ENCODE measurements at places on chromosomes 7 and 10. TPM values are rescaled to one million over a fixed set of nuclear protein-coding genes. Genes with fewer than 3 reads are reported as not detected.
A peak's percentile ranks its signal among the peaks of the same experiment; 100 is the strongest.

DNA sequence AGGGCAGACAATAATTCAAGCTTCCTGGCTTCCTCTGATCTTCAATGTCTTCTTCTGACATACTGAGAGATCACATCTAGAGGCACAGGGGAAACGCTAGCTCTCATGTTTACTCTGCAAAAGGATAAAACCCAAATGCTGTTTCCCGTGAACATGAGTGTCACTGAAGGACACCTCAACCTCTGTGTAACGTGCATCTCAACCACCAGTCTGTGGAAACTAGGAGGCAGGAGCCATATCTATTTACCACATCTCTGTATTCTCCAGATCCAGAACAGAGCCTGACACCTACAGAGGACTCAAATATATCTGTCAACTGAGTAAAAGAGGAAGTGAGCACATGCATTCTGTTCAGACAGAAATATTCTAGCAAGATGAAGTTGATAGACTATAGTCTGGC, 140.3 kb upstream of the TARP start:
- no peak for DNase-seq
- no peak overlapping the region for H3K4me3 ChIP-seq
- no peaks in the 10 kb centered on the region for H3K4me1 ChIP-seq
- H3K27me3 ChIP-seq: no peaks in the 10 kb centered on the region
- no peak overlapping the region for H3K27ac ChIP-seq

GRCh38 chr10:3053155-3053554, 14.2 kb upstream of the PFKP start:
- no peaks in the 10 kb centered on the region for H3K4me1 ChIP-seq
- no peak overlapping the region for H3K27ac ChIP-seq
- no peaks in the 10 kb centered on the region for H3K27me3 ChIP-seq
- no peaks in the 10 kb centered on the region for H3K36me3 ChIP-seq
- no peak for DNase-seq

- peak; percentile 17 for DNase-seq
- H3K27me3 ChIP-seq: no peaks in the 10 kb centered on the region
- H3K4me1 ChIP-seq: peaks cover 15% of the 10 kb centered on the region
- H3K4me3 ChIP-seq: no peak overlapping the region
These were observed 84.0 kb upstream of the KLF6 start for GRCh38 chr10:3869036-3869435.

The LDB3 gene
- 164 TPM for total RNA-seq

GRCh38 chr7:45447296-45447695, 126.9 kb upstream of the ADCY1 start:
- no peaks in the 10 kb centered on the region for H3K4me1 ChIP-seq
- no peaks in the 10 kb centered on the region for H3K27me3 ChIP-seq
- no peak overlapping the region for H3K4me3 ChIP-seq
- no peaks in the 10 kb centered on the region for H3K36me3 ChIP-seq

DNA sequence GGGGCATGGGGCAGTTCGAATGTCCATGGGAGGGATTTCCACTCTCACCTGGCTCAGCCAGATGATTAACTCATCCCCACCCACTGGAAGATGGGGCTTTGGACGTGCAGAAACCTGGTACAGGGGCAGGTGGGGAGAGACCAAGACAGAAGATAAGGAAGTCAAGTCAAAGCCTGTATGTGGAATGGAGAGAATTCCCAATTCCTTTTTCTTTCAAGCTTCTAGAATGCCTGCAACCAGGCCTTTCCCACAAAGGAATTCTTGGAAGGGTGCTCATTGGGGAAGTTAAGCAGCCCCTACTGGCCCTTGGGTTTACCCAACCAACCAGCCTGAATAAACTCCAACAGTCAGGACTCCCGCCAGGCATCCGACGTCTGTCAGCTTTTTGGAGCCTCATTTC, 39.1 kb downstream of the CCM2 start:
- DNase-seq: no peak
- no peak overlapping the region for H3K27ac ChIP-seq
- peaks cover 42% of the 10 kb centered on the region for H3K36me3 ChIP-seq
- no peak overlapping the region for H3K4me3 ChIP-seq
- H3K4me1 ChIP-seq: peaks cover 2% of the 10 kb centered on the region

The LIMK1 gene
- total RNA-seq: 22.7 TPM

The DPP6 gene
- not detected for total RNA-seq

DNA sequence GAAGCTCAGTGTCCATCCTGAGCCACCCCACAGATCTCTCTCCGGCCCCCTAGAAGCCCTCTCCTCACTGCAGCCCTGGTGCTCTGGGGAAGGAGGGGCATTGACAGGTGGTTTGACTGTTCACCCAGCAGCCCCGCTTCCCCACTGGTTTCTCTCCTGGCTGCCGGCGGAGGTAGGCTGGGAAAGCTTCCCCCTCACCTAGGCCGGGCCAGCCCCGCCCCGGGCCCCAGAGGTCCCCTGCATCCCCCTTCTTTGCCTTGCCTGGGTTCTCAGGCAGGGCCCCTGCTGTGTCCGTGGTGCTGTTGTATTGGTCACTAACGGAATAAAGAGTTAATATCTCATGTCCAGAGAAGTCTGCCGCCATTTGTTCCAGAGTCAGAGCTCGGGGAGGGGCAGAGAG, 21.2 kb downstream of the CLEC2L start:
- H3K4me1 ChIP-seq: peaks cover 4% of the 10 kb centered on the region
- no peak for DNase-seq
- no peaks in the 10 kb centered on the region for H3K36me3 ChIP-seq
- H3K4me3 ChIP-seq: no peak overlapping the region

DNA sequence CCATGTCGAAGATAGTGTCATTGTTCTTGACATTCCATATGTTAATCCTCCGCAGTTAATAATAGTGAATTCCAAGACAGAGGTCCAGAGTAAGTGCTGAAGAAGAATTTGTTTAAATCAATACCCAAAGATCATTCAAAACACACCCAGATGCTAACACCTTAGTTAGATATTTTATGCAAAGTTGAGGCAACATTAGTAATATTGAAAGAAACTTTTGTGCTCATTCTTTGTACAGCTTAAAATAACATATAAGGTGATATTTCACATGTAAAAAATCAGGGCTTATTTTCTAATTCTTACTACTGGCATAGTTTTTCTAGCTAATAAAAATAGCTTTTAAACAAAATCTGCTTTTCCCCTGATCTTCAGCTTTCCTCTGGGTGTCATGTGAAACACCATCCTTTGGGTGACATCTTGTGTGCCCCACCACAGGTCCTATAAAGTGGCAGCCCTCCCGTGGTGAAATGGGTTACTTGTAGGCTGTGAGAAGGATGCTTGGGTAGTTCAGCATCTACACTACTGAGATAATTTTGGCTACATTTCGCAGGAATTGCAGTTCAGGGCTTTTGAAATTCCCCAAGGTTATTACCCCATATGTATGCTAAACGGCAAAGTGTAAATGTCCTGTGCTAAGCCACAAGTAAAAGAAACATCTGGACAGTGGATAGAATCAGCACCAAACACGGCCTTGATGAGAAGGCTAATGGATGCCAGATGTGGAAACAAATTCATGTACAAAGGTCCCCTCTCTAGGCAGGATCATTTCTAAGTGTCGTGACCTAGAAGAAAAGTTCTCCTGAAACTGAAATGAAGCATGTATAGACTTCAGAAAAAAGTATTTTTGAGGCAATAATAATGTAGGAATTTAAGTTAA, 105.4 kb downstream of the GRM3 start:
- H3K36me3 ChIP-seq: no peaks in the 10 kb centered on the region
- H3K27ac ChIP-seq: no peak overlapping the region
- H3K4me3 ChIP-seq: no peak overlapping the region

The NACAD gene
- 0.83 TPM for total RNA-seq

- no peak for DNase-seq
- no peaks in the 10 kb centered on the region for H3K4me1 ChIP-seq
- H3K27me3 ChIP-seq: no peaks in the 10 kb centered on the region
- H3K36me3 ChIP-seq: no peaks in the 10 kb centered on the region
- no peak overlapping the region for H3K4me3 ChIP-seq
These were observed 51.3 kb downstream of the MALSU1 start for GRCh38 chr7:23350466-23350865.

DNA sequence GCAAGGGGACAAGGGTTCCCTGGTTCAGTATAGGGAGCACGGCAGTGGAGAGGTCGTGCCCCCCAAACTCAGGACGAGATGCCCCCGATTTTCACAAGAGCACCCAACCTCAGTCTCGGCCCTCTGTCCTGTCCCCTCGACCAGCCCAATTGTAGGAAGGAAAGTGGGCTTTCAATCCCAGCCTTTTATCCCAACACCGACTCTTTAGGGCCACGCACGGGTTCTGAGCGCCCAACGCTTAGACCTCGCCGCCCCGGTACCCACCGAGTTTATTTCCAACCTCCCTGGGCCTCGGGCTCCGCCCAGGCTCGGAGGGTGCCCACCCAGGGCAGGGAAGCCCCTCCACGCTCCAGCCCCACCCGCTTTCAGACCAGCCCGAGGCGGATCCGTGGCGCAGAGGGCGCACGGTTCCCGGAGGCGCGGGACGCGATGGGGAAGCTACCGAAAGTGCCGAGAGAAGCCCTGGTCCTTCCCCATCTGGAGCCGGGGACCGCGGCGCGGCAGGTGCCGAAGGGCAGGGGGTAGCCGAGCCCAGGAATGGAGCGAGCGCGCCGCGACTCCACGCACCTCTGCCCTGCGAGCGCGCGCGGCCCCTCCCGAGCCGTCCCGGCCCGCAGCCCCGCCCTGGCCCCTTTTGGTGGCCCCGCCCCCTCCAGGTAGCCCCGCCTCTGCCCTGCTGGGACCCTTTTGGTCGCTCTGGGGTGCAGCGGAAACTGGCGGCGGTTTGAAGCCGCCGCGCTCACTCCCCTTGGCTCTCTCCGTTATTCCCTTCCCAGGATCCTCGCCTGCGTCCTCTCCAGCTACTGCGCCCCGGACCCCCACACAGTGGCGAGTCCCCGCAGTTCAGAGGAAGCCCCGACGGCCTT, 20.4 kb downstream of the GRID2IP start:
- no peaks in the 10 kb centered on the region for H3K36me3 ChIP-seq
- H3K27ac ChIP-seq: no peak overlapping the region
- H3K27me3 ChIP-seq: peaks cover 32% of the 10 kb centered on the region
- DNase-seq: no peak

- H3K27ac ChIP-seq: peak overlapping the region; percentile 44
- no peaks in the 10 kb centered on the region for H3K36me3 ChIP-seq
- H3K27me3 ChIP-seq: no peaks in the 10 kb centered on the region
- DNase-seq: no peak
- H3K4me1 ChIP-seq: peaks cover 10% of the 10 kb centered on the region
These were observed 6.7 kb downstream of the ATP6V1F start for GRCh38 chr7:128869138-128869943.

DNA sequence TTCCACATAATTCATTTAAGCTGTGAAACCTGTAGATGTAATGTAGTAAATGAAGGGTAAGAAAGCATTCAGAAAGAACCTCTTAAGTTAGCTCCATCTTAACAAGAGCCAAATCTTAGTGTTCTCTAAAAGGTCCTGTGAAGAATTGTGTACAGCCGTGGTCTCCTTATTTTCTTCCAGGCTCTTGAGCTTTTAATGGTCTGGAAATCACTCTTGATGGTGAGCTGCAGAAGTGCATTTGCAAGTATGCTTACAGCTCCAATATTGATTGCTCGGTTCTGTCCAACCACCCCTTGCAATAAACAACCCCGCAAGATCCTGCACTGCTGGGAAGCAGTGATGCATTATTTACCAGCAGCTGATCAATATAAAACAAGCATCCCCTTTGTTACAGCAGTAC, 690.8 kb upstream of the FZD8 start:
- H3K27me3 ChIP-seq: no peaks in the 10 kb centered on the region
- H3K4me1 ChIP-seq: no peaks in the 10 kb centered on the region
- H3K36me3 ChIP-seq: no peaks in the 10 kb centered on the region
- no peak overlapping the region for H3K4me3 ChIP-seq

- H3K27ac ChIP-seq: no peak overlapping the region
- no peaks in the 10 kb centered on the region for H3K27me3 ChIP-seq
- no peak for DNase-seq
- H3K4me1 ChIP-seq: no peaks in the 10 kb centered on the region
- H3K36me3 ChIP-seq: no peaks in the 10 kb centered on the region
These were observed 227.8 kb downstream of the GLRX3 start for GRCh38 chr10:130363899-130364445.

DNA sequence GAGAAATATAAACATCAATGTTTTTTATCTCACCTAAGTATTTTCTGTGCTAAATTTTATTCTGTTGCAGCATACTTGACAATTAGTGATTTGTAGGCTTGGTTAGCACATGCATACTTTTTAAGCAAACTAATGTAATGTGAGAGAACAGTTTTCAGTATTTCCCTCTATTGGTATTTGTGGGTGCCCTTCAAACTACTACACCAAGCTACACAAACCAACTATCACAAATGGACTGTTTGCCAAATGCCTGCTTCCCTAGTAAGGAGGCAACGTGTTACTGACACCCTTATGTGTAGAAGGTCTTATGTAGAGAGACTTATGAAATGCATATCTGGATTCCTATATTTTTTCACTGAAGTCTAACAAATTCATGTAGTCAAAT, 98.4 kb upstream of the FZD1 start:
- no peaks in the 10 kb centered on the region for H3K36me3 ChIP-seq
- no peaks in the 10 kb centered on the region for H3K4me1 ChIP-seq
- H3K27ac ChIP-seq: no peak overlapping the region

The MACC1 gene
- not detected for total RNA-seq

The SPAG6 gene
- not detected for total RNA-seq

GRCh38 chr10:16847644-16848043, 30.4 kb upstream of the RSU1 start:
- H3K27me3 ChIP-seq: no peaks in the 10 kb centered on the region
- no peaks in the 10 kb centered on the region for H3K4me1 ChIP-seq
- DNase-seq: no peak
- H3K4me3 ChIP-seq: no peak overlapping the region
- no peaks in the 10 kb centered on the region for H3K36me3 ChIP-seq

- no peaks in the 10 kb centered on the region for H3K27me3 ChIP-seq
- no peaks in the 10 kb centered on the region for H3K36me3 ChIP-seq
- no peak for DNase-seq
- H3K27ac ChIP-seq: no peak overlapping the region
- H3K4me1 ChIP-seq: peaks cover 12% of the 10 kb centered on the region
These were observed 107.2 kb upstream of the TCF7L2 start for GRCh38 chr10:112842832-112843360.

- no peaks in the 10 kb centered on the region for H3K36me3 ChIP-seq
- H3K4me1 ChIP-seq: no peaks in the 10 kb centered on the region
- no peak overlapping the region for H3K4me3 ChIP-seq
These were observed 526.2 kb upstream of the ADARB2 start for GRCh38 chr10:2263561-2263960.

DNA sequence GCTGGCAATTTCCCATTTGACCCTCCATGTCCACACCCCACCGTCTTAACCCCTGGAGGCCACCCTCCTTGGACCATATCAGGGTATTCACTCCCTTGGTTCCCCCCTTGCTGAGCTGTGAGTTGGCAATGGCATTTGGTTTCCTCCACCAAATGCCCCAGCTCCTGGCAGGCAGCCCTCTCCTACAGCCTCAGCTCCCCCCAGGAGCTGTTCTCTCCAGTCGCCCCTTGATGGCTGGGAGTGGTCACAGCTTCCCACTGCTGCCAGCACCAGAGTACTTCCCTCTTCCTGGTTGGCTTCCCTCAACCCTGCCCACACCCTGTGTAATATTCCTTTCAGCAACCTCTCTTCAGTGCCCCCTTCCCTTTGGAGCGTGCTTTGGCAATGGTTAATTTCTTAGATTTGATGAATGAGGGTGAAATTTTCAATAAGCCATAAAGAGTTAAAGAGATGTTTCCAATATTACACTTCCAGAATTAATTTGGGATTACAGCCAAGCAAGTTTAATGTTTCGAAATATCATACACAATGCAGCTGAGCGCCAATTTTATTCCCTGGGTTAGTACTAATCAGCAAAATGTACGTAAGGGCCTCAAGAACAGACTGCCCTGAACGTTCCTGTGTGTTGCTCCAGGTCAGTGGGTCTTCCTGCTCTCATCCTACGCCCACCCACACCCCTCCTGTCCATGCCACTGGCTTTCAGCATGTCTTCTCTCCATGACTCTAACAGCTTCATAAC, 207.1 kb upstream of the NFE2L3 start:
- H3K4me3 ChIP-seq: no peak overlapping the region
- H3K4me1 ChIP-seq: peaks cover 2% of the 10 kb centered on the region
- no peaks in the 10 kb centered on the region for H3K36me3 ChIP-seq
- H3K27ac ChIP-seq: no peak overlapping the region
- peaks cover 7% of the 10 kb centered on the region for H3K27me3 ChIP-seq

The TPST1 gene
- 3.0 TPM for total RNA-seq

The VSIR gene
- total RNA-seq: 16.5 TPM
